Karpas-422 (cell line): ENCODE measurements at places on chromosomes 4 and X.

DNA sequence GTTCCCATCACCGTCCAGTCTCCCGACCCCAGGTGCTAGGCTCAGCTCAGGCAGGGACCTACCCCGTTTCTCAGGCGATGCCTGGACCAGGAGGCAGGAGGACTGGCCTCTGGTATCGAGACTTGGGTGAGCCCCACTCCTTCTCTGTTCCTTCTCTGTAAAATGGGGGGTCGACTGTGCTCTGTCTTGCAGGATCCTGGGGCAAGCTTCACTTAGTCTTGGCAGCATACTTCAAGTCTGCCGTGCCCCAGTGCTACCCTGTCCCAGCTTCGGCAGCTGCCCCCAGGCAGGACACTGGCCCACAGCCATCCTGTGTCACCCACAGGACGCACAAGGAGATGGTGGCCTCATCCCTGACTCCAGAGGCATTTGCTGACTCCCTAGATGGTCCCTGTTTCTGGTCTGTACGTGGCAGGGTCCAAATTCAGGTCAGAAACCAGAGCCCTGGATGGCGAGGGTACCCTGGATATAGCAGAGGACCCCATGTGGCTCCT lies 7.0 kb upstream of the HAUS7 start:
- H3K27ac ChIP-seq = no peak overlapping the region
- H3K4me3 ChIP-seq = no peak overlapping the region
- no peaks in the 10 kb centered on the region for H3K4me1 ChIP-seq
- DNase-seq = no peak
- H3K36me3 ChIP-seq = no peaks in the 10 kb centered on the region

GRCh38 chr4:172543249-172543648 lies 625.4 kb upstream of the GALNT7 start:
- no peaks in the 10 kb centered on the region for H3K4me1 ChIP-seq
- H3K4me3 ChIP-seq = no peak overlapping the region
- no peak overlapping the region for H3K27ac ChIP-seq
- no peaks in the 10 kb centered on the region for H3K27me3 ChIP-seq
- no peaks in the 10 kb centered on the region for H3K36me3 ChIP-seq

DNA sequence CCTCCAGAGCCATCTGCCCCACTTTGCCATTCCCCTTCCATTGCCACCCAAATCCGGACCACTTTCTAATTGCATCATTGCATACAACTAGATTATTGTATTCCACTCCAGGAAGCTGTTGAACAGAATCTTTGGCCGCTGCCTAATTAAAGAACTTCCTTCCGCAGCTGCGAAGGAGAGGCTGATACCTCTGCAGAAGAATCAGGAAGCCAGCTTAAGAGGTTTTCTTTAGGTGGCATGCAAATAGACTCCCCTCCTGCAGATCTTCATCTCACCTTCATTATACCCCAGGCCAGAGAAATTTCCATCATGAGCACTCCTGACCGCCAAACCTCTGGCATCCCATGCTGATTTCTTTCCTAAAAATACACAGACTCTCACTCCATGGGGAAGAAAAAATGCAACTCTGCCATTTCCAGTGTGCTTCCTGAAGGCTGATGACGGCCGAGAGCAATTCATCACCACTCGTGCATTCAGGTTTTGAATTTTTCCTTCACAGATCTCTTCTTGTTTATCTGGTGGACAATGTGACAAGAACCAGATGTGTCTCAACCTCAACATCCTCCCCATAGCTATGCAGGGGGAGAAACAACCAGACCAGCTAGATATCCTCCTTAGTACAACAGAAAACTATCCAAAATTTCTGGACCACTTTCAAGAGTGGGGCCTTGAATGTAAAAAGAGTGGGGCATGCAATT lies 31.2 kb downstream of the LGI2 start:
- no peak overlapping the region for H3K4me3 ChIP-seq
- peaks cover 15% of the 10 kb centered on the region for H3K4me1 ChIP-seq
- DNase-seq = no peak
- H3K27ac ChIP-seq = no peak overlapping the region
- H3K27me3 ChIP-seq = no peaks in the 10 kb centered on the region

DNA sequence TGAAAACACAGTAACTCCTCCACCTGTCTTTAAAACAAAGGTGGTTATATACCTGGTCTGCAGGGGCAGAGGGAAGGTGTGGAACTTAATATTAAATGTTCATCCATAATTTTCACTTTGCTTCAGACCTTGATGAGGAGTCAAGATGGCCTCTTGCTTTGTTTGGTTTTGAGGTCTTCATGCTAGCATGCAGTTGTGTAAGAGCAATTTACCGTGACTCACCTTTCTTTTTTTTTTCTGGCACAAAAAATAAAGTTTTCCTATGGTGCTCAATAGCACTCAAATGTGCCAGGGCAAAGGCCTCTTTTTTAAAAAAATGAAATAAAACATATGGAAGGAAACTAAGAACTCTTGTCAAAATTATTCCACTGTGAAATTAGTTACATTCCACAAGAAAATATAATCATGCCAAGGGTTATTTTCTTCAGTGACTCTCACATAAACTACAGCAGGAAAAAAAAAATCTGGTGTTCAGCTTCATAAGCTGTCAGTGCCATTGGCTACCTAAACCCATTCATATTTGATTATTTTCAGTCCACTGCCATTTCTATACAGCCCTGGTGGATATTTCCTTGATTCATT lies 128.2 kb downstream of the SLC7A11 start:
- DNase-seq = no peak
- peak overlapping the region; percentile 81 for H3K27ac ChIP-seq
- H3K4me1 ChIP-seq = peaks cover 57% of the 10 kb centered on the region
- H3K36me3 ChIP-seq = no peaks in the 10 kb centered on the region
- no peaks in the 10 kb centered on the region for H3K27me3 ChIP-seq

- no peaks in the 10 kb centered on the region; the same call in 1 of the 2 replicates for H3K36me3 ChIP-seq
- H3K4me3 ChIP-seq = peak overlapping the region; percentile 83
- H3K4me1 ChIP-seq = peaks cover 14% of the 10 kb centered on the region
- no peak overlapping the region for H3K27ac ChIP-seq
- no peaks in the 10 kb centered on the region for H3K27me3 ChIP-seq
Measured at GRCh38 chr4:183658362-183659028, 490 bp downstream of the RWDD4 start.

DNA sequence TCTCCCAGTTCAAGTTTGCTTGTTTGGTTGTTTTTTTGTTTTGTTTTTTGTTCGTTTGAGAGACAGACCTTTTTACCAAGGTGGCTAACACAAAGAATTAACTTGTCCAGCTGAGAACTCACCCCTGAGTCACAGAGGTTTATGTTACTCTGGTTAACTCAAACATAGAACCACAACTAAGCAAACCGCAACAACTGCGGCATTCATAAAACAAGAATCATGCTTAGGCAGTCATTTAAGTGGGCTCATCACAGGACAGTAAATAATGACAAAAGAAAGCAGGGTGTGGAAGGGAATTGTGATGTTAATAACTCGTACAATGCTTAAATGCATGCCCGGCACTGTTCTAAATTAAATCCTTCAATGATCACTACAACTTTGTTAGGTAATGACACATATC lies 24.7 kb upstream of the IL13RA1 start:
- no peaks in the 10 kb centered on the region for H3K36me3 ChIP-seq
- no peaks in the 10 kb centered on the region for H3K27me3 ChIP-seq
- no peaks in the 10 kb centered on the region for H3K4me1 ChIP-seq
- no peak for DNase-seq
- H3K27ac ChIP-seq = no peak overlapping the region
- H3K4me3 ChIP-seq = no peak overlapping the region

DNA sequence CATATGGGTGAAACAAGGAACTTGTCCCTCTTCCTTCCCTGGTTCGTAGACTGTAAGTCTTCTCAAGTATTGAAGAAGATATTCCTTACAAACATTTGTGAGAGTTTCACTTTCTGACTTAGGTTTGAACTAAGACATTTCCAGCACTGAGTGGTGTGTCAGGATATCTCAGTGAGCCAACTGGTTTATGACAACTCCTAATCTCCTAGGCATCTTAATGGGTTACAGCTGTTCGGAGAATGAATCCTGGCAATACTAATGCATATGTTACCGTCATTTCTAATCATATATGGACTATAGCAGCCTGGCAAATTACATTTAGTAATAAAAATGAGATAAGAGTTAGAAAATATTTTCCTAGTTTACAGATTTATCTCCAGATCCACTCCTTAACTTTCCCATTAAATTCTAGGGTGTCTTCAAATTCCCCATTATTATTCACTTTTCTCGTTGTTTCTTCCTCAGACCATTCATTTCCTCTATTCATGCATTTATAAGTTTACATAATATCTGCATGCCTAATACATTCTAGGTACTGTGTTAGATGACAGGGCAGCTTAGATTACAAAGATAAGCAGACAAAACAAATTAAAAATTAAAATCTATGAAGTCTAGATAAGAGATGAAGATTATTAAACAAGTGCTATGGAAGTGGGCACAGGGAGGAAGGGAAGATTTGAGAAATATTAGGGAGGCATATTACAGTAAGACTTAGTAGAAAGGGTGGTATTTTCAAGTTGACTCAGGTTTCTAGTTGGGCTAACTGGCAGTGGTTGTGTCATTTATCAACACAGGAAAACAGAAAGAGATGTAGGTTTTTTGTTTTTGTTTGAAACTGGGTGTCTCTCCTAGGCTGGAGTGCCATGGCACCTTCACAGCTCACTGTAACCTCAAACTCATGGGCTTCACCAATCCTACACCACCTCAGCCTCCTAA lies 173.9 kb downstream of the WDFY3 start:
- no peaks in the 10 kb centered on the region for H3K4me1 ChIP-seq
- H3K4me3 ChIP-seq = no peak overlapping the region
- no peak for DNase-seq
- no peaks in the 10 kb centered on the region for H3K36me3 ChIP-seq
- no peak overlapping the region for H3K27ac ChIP-seq

DNA sequence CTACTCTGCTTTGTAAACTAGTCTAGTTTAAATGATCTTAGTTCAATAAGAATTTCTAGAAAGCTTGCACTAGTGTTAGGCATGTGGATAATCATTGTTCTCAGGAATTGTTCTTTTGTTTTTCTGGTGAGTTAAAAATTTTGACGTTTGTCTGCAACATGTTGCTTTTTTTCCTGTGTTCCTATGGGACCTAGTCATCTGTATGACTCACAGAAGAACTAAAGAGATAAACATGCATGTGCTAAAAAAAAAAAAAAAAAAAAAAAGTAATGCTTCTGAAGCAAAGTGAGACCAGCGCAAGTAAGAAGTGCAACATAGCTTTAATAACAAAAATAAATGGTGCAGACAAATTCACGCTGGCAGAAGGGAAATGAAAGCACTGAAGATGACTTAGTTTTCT lies 471.2 kb downstream of the IQCM start:
- no peaks in the 10 kb centered on the region for H3K27me3 ChIP-seq
- no peaks in the 10 kb centered on the region for H3K36me3 ChIP-seq
- no peak overlapping the region for H3K27ac ChIP-seq
- no peaks in the 10 kb centered on the region for H3K4me1 ChIP-seq
- no peak for DNase-seq

DNA sequence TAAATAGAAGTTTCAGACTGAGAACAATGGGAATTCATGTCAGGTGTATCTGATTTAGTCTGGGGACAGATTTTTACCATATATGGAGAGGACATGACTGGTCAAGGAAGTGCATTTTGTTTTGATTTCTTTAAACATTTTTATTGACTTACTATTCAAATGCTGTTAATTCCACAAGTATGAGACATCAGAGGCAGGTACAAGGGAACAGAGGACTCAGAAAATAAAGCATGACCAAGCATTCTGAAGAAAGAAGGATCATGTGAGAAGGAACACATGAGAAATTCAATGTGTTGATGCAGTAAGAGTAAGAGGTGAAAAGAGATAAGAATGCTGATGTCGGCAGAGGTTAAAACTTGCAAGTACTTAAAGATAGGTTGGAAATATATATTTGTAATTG lies 1452.6 kb downstream of the PCDH7 start:
- no peaks in the 10 kb centered on the region for H3K36me3 ChIP-seq
- H3K4me1 ChIP-seq = no peaks in the 10 kb centered on the region
- H3K27me3 ChIP-seq = no peaks in the 10 kb centered on the region
- DNase-seq = no peak
- no peak overlapping the region for H3K27ac ChIP-seq

DNA sequence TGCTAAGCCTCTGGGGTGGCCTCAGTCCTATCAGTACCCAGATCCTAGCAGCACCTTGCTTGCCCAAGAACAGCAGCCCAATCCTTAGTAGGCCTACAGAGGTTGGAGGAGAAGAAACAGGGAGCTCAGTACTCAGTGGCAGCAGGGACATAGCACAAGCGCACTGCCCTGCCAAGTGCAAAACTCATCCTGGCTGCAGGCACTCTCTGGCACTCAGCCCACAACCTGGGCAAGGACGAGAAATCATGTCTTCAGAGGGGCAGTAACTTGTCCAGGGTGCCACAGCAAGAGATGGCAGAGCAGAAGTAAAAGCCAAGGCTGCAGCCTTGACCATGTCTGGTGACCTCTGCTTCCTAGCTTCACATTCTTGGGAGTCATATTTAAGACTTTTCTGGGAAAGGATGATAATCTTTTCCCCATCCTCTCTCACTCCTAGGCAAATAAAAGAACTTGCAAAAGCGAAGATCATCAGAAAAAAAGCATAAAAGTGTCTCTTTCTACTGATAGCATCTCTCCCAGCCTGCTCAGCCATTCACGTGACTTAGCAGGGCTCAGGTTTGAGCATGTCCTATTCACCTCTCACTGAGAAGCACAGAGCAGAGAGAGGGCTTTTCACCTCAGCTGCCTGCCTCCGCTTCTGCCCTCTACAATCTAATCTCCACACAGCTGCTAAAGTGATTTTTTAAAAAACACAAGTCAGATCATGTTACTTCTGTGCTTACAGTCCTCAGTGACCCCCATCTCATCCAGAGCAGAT lies 37.2 kb upstream of the MAGEA4 start:
- DNase-seq = no peak
- no peaks in the 10 kb centered on the region for H3K27me3 ChIP-seq
- H3K27ac ChIP-seq = no peak overlapping the region

- no peak for DNase-seq
- H3K27me3 ChIP-seq = no peaks in the 10 kb centered on the region
- no peaks in the 10 kb centered on the region for H3K36me3 ChIP-seq
- H3K27ac ChIP-seq = no peak overlapping the region
- no peak overlapping the region for H3K4me3 ChIP-seq
Measured at GRCh38 chr4:56859841-56860240, 38.3 kb upstream of the SPINK2 start.
